ENCODE measurements at places on chromosomes 5 and 9.
A peak's percentile ranks its signal among the peaks of the same experiment; 100 is the strongest.

DNA sequence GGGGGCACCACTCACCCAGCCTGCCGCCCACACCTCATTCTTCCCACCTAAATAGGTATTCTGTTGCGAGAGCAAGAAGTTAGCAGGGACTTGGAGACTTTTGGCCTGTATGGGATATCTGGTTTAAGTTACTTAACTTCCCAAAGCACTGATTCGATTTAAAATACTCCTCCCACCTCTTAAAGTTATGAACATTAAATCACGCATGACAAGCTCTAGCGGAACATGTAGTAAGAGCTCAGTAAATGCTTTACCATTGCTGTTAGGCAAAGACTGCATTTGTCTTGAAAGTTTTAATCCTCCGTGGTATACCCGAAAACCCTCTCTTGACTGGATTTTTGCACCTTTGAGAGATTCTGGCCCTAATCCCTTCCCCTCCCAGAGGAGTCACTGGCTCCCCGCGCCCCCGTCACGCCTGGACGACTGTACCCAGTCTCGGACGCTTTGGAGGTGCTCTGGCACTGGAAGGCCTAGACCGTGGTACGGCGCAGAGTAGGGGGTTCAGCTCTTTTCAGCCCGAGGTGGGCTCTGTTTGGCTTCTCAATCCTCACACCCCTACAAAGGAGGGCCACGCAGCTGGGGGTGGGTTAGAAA is 4.4 kb downstream of the GDNF start:
- peaks cover 9% of the 10 kb centered on the region for H3K4me1 ChIP-seq
- peaks cover 33% of the 10 kb centered on the region for H3K27me3 ChIP-seq
- no peak for DNase-seq

GRCh38 chr5:1647580-1647979 is 123.8 kb upstream of the LPCAT1 start:
- H3K27ac ChIP-seq = no peak overlapping the region
- no peak overlapping the region for H3K4me3 ChIP-seq
- no peaks in the 10 kb centered on the region for H3K36me3 ChIP-seq
- no peak for DNase-seq
- H3K27me3 ChIP-seq = peaks cover 21% of the 10 kb centered on the region

- no peaks in the 10 kb centered on the region for H3K4me1 ChIP-seq
- DNase-seq = no peak
- H3K36me3 ChIP-seq = no peaks in the 10 kb centered on the region
- H3K27me3 ChIP-seq = no peaks in the 10 kb centered on the region
- H3K4me3 ChIP-seq = no peak overlapping the region
- no peak overlapping the region for H3K27ac ChIP-seq
These were observed 213.3 kb upstream of the TUSC1 start for GRCh38 chr9:25891527-25891926.

GRCh38 chr9:134179595-134179917 is 15.2 kb upstream of the RNU6ATAC start:
- H3K27ac ChIP-seq = no peak overlapping the region
- H3K4me1 ChIP-seq = peaks cover 8% of the 10 kb centered on the region
- no peak overlapping the region for H3K4me3 ChIP-seq
- DNase-seq = no peak

DNA sequence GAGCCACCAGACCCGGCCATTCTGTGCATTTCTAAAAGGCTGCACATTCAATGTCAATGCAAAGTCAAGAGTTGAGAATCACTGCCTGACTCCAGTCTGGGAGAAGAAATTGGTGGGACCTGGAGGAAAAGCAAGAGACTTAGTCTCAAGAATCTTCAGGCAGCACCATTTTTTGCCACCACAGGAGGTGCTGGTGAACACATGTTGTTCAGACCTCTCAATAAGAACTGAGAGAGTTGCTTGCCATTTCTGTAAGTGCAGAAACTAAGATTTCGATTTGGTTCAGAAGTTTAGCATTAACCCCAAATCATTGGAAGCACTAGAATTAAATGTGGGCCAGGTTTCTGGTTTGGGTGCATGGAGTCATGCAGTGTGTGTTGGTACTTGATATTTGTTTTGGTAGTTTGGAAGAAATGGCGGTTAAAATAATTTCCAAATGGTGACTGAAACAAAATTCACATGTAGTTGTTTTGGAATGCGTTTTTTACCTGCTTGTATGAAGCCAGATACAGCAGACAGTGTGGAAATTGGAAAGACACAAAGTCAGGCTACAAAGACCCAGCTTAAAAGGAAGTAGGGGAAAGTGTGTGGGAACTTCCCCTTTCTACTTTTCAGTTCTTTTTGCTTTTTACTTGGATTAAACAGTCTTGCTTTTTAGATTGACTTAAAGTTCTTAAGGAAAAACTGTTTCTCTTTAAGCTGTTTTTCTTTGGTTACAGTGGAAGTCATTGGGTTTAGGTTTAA is 20.4 kb downstream of the PDE8B start:
- no peaks in the 10 kb centered on the region for H3K36me3 ChIP-seq
- H3K4me1 ChIP-seq = no peaks in the 10 kb centered on the region
- H3K27me3 ChIP-seq = no peaks in the 10 kb centered on the region

DNA sequence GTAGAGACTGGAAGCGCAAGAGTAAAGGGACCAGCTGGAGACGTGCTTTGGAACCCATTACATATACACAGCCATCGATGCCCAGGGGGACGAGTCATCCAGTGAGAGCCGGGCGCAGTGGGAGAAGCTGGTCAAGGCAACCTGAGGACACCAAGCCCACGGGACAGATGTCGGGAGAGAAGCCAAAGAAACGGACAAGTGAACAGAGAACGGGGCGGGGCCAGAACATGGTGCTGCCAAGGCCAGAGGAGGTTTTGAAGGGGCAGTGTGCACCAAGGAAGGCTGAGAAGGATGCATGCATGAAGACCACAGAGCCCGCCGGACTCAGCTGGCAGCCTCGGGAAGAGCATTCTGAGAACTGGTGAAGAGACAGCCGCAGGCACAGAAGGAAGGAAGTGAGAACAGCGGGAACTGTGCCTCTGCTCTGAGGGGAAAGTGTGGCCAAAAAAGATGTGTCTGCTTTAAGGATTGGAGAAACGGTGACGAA is 20.3 kb downstream of the CAMSAP1 start:
- DNase-seq = no peak
- peaks cover 49% of the 10 kb centered on the region for H3K4me1 ChIP-seq
- H3K36me3 ChIP-seq = peaks cover 5% of the 10 kb centered on the region
- no peaks in the 10 kb centered on the region for H3K27me3 ChIP-seq
- peak overlapping the region; percentile 24 for H3K4me3 ChIP-seq

GRCh38 chr5:67100301-67100700 is 96.3 kb downstream of the CD180 start:
- H3K4me1 ChIP-seq = no peaks in the 10 kb centered on the region
- no peak overlapping the region for H3K27ac ChIP-seq
- peaks cover 27% of the 10 kb centered on the region for H3K36me3 ChIP-seq
- no peak for DNase-seq
- no peaks in the 10 kb centered on the region for H3K27me3 ChIP-seq

DNA sequence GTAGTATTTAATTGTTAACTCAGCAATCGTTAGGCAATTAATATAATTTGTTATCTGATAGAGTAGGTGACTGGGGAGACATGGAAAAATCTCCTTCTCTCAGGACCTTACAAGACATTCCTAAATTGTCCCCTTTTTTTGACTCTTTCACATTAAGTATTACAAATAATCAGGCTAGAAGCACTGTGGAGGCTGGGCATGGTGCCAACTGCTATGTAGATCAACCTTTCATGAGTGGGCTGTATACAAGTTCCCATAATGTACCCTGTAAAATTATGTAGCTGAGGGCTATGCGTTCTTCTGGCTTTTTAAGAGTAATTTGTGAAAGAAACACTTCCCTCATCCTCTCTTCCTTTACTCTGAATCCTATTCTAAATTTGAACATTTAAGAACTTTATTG is 140.2 kb downstream of the NFIB start:
- no peak overlapping the region for H3K27ac ChIP-seq
- H3K4me1 ChIP-seq = no peaks in the 10 kb centered on the region
- H3K4me3 ChIP-seq = no peak overlapping the region
- no peak for DNase-seq
- no peaks in the 10 kb centered on the region for H3K36me3 ChIP-seq

- no peaks in the 10 kb centered on the region for H3K4me1 ChIP-seq
- no peak for DNase-seq
- no peak overlapping the region for H3K27ac ChIP-seq
These were observed 183.3 kb downstream of the CACNA1B start for GRCh38 chr9:138060881-138061280.

DNA sequence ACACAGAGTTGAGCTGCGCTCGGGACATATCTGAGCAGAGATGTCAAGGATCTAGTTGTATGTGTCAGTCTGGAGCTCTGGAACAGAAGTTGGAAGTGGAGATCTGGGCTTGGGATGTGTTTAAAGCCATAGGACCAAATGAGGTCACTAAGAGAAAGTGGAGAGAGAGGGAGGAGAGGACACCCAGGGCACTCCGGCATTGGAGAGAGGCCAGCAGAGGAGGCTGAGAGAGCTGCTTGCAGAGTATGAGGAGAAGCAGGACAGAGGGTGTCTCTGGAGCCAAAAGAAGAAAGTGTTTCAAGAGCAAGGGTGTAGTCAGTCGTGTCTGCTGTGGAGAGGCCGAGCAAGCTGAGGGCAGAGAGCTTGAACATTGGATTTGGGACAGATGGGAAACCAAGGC is 34.7 kb downstream of the ARHGEF37 start:
- H3K27me3 ChIP-seq = no peaks in the 10 kb centered on the region
- DNase-seq = no peak
- no peak overlapping the region for H3K4me3 ChIP-seq
- H3K27ac ChIP-seq = no peak overlapping the region
- no peaks in the 10 kb centered on the region for H3K36me3 ChIP-seq

GRCh38 chr5:56490971-56491468 is 257.9 kb upstream of the ANKRD55 start:
- H3K27me3 ChIP-seq = no peaks in the 10 kb centered on the region
- H3K36me3 ChIP-seq = no peaks in the 10 kb centered on the region
- DNase-seq = no peak
- H3K4me1 ChIP-seq = peaks cover 10% of the 10 kb centered on the region
- no peak overlapping the region for H3K4me3 ChIP-seq

- no peaks in the 10 kb centered on the region for H3K36me3 ChIP-seq
- no peaks in the 10 kb centered on the region for H3K4me1 ChIP-seq
- H3K27ac ChIP-seq = no peak overlapping the region
These were observed 97.3 kb upstream of the HMHB1 start for GRCh38 chr5:143714629-143715028.

DNA sequence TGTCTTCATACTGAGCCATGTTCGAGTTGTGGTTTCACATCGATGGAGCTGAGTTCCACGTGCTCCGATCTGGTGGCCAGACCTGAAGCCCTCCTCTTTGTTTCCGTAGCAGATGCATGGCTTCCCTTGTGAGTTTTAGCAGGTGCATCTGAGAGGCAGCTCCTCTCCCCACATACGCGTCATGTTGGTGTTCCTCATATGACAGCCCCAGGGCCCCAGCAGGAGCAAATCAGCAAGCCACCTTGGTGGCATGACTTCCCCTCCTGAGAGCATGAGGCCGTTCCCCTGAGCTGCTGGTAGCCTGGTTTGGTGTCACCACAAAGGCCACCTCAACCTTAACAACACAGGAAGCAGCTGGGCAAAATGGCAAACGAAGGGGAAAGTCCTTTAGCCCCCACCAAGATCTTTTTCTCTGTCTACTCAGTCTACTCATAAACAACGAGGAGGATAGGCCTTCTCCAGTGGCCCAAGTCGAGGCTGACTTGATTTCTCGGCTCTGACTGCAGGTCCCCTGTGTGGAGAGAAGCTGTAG is 5.9 kb downstream of the CYFIP2 start:
- peak; percentile 81 for DNase-seq
- H3K27me3 ChIP-seq = no peaks in the 10 kb centered on the region
- H3K36me3 ChIP-seq = peaks cover 4% of the 10 kb centered on the region
- H3K4me3 ChIP-seq = peak overlapping the region; percentile 11
- H3K27ac ChIP-seq = peak overlapping the region; percentile 88
- peaks cover 70% of the 10 kb centered on the region for H3K4me1 ChIP-seq

- peak overlapping the region; percentile 37 for H3K4me3 ChIP-seq
- H3K27ac ChIP-seq = peak overlapping the region; percentile 78
- no peak for DNase-seq
- H3K36me3 ChIP-seq = peaks cover 55% of the 10 kb centered on the region
These were observed 5.8 kb downstream of the GRK6 start for GRCh38 chr5:177432143-177432838.

- H3K27me3 ChIP-seq = no peaks in the 10 kb centered on the region
- no peaks in the 10 kb centered on the region for H3K4me1 ChIP-seq
- no peak overlapping the region for H3K4me3 ChIP-seq
- no peaks in the 10 kb centered on the region for H3K36me3 ChIP-seq
These were observed 201.3 kb downstream of the GABRG2 start for GRCh38 chr5:162268694-162269481.

- H3K4me3 ChIP-seq = no peak overlapping the region
- no peak overlapping the region for H3K27ac ChIP-seq
- no peaks in the 10 kb centered on the region for H3K27me3 ChIP-seq
- no peak for DNase-seq
These were observed 363.8 kb downstream of the ARL15 start for GRCh38 chr5:53946405-53947100.

DNA sequence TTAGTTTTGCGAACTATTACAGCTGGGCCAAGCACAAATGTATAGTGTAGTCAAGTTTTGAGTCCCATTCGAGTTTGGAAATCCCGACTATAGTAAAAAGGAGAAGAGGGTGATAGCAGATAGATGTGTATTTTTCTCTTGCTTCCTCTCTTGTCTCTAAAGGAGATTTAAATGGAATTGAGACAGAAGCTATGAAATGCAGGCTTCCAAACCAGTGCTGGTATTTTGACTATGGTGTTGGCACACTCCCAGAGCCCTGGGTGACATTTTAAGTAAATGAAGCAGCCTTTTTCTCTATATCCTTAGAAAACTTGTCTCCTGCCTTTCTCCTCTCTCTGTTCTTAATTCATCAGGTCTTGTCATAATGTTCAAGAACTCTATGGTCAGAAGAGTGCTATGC is 17.7 kb upstream of the AUH start:
- no peaks in the 10 kb centered on the region for H3K36me3 ChIP-seq
- no peaks in the 10 kb centered on the region for H3K27me3 ChIP-seq
- H3K4me3 ChIP-seq = no peak overlapping the region
- H3K27ac ChIP-seq = no peak overlapping the region
- no peaks in the 10 kb centered on the region for H3K4me1 ChIP-seq

GRCh38 chr9:113659740-113660139 is 196.2 kb downstream of the RGS3 start:
- H3K4me1 ChIP-seq = no peaks in the 10 kb centered on the region
- H3K36me3 ChIP-seq = no peaks in the 10 kb centered on the region
- DNase-seq = no peak
- H3K27ac ChIP-seq = no peak overlapping the region
- no peaks in the 10 kb centered on the region for H3K27me3 ChIP-seq
- no peak overlapping the region for H3K4me3 ChIP-seq

- no peak overlapping the region for H3K4me3 ChIP-seq
- DNase-seq = no peak
- no peaks in the 10 kb centered on the region for H3K27me3 ChIP-seq
- peaks cover 24% of the 10 kb centered on the region for H3K36me3 ChIP-seq
- peak overlapping the region; percentile 91 for H3K27ac ChIP-seq
- peaks cover 41% of the 10 kb centered on the region for H3K4me1 ChIP-seq
These were observed 5.2 kb downstream of the DUSP1 start for GRCh38 chr5:172765766-172766286.

DNA sequence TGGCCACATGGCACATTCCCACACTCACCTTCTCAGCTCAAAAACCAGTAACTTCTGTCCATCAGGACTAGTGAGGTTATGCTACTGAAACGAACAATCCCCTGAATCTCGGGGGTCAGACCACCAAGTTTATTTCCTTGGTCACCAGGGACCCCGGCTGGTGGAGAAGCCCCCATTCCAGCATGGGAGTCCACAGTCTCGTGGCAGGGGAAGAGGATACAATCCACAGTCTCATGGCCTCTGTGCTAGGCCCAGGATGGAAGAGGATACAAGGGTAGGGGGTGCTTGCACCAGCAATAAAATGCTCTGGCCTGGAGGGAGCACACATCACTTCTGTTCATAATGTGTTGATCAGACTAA is 7.4 kb upstream of the CARD19 start:
- H3K27me3 ChIP-seq = no peaks in the 10 kb centered on the region
- H3K27ac ChIP-seq = peak overlapping the region; percentile 12
- peaks cover 16% of the 10 kb centered on the region for H3K4me1 ChIP-seq
- no peak for DNase-seq
- H3K4me3 ChIP-seq = no peak overlapping the region
